ENCODE measurements at places on chromosomes 12 and 14.

- no peak for DNase-seq
Observed at GRCh38 chr14:69263771-69264170, 3.8 kb downstream of the GALNT16 start.

DNA sequence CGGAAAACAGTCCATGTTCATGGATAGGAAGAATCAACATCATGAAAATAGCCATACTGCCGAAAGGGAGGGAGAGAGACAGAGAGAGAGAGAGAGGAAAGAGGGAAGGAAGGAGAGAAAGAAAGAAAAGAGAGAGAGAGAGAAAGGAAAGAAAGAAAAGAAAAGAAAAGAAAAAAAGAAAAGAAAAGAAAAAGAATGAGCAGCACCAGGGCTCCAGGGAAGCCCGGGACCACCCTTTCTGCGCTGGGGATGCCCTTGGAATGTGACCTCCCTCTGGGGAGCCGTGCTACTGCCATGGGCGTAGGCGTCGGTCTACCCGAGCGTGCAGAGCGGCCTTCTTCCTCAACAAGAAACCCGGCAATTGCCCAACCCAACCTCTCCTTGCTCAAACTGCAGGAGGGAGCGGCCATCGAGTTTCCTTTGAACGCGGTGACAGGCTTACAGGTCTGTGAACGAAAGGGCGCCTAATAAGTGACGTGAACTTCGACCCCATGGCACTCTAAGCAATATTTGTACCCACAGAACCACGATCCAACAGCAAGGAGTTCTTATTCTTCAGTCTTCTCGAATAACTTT is 16.9 kb downstream of the OR6S1 start:
- DNase-seq, result peak; percentile 92

DNA sequence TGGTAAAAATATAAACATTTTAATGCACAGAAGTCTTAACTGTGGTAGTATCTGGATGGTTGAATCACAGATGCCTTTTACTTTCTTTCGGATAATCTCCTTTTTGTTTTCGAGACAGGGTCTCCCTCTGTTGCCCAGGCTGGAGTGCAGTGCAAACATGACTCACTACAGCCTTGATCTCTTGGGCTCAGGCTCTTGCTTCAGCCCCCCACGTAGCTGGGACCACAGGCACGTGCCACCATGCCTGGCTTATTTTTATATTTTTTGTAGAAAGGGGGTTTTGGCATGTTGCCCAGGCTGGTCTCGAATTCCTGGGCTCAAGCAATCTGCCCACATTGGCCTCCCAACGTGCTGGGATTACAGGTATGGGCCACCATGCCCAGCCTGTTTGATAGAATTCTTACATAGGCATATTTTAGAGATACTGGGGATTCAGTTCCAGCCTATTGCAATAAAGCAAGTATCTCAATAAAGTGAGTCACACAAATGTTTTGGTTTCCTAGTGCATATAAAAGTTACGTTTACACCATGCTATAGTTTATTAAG is 99.2 kb downstream of the SNAPC1 start:
- no peak for DNase-seq

DNA sequence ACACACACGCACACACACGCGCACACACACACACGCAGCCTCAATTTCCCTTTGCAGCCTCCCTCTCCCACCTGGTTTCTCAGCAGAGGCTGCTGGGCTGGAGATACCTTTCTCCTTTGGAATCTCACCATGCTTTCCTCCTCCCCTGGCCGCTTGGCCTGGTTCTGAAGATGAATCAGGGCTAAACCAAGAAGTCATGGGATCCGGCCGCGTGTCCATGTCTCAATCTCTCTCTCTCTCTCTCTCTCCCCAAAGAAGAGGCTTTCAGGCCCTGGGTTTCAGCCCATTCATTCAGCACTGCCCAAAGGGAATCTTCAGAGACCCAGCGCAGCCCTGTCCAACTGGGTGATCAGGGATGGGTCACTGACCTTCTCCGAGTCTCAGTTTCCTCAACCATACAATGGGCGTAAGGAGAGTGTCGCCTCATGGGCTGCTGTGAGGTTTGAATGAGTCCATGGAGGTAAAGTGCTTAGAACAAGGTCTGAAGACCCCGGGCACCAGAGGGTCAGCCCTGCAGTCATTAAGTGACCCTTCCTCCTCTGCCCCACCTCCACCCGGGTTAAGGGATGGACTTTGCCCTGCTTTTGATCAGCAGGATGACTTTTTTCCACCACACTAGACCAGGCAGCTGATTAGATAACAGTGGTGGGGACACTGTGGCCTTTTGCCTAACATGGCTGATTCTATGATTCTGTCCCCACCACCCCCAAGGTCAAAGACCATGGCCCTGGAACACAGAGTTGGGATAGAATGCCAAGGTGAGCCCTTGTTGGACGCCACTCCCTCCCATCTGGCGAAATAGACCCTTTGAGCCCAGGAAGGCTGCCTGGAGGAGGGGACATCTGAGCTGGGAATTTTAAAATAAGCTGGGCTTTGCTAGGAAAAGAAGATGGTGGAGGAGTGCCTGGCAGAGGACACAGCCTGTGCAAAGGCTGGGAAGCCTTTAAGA is 42.1 kb downstream of the SCARB1 start:
- DNase-seq, result no peak
